ENCODE measurements at places on chromosomes 3 and 15.

DNA sequence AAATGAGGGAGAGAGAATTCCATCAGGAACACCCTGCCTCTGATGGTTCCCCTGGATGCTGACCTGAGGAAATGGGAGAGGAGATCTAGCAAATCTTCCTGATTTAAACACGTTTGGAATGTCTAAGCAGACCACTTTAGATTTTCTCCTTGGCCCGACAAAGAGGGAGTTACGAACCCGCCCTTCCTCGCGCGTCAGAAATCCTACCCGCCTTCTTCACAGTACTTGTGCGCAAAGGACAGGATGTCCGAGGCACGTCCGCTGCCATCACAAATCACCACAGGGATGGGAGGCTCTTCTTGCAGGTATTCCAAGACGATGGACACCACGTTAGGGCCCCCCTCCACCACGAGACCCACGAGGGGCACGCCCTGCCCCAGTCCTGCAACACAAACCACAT, 38.6 kb downstream of the TRPM1 start:
- DNase-seq: no peak

- no peak for DNase-seq
Observed at GRCh38 chr3:46926871-46927717, 49.5 kb downstream of the CCDC12 start.

- DNase-seq: no peak
Observed at GRCh38 chr15:39846108-39846507, 63.5 kb upstream of the FSIP1 start.

DNA sequence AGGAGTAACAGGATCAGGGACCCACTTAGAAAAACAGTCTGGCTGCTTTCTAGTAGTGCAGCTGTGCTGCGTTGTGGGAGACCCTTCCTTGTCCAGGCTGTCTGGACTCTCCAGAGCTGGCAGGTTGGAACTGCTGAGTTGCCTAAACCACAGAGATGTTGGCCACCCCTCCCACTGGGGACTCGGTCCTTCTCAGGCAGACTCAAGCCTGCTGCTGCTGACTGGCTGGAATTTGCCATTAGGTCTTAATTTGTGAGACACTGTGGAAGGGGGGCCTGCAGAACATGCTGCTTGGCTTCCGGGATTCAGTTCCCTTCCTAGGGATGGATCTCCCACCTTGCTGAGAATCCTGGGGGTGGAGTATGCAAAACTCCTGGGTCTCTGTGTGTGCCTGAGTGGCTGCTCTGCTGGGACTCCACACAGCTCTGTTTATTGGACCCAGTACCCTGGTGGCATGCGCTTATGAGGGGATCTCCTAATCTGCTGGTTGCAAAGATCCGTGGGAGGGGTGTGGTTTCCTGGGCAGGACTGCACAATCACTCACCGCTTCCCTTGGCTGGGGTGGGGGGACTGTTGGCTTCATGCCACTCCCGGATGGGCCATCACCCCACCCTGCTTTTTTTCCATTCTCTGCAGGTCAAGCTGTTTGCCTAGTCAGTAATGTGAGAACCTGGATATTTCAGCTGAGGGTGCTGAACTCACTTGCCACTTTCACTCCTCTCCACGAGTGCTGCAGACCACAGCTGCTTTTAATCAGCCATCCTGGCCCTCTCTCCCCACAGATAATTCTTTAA, 150.5 kb downstream of the CFAP20DC start:
- no peak for DNase-seq

- DNase-seq: no peak
Observed at GRCh38 chr15:29917600-29918597, 95.6 kb upstream of the TJP1 start.

DNA sequence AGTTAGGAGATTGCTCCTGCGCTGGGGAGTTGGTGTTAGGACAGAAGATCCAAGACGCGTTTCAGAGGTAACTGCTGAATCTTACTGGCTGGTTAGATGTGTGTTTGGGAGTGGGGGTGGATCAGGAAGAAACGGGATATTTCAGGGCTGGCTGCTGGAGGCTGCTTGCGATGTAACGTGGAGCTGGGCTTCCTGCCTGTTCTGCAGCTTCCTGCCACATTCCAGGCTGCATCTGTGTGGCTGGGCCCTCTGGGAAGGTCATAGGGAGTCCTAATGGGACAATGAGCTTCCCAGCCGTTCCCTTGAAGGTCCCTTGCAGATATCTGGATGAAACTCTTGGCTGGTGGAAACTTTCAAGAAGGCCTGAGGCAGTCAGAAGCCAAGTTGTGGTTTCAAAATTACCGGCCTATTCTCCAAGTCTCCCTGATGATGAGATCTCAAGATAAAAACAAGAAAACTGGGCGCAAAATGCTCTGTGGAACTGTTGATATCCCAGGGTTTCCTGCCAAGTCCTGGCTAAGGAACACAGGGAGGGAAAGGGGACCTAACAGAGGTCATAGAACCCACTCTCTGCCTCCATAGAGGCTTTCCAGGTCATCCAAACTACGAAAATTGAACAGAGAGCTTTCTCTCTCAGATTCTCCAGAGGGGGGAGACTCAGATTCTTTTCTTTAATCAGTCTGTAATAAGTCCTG, 67.0 kb downstream of the NOX5 start:
- no peak for DNase-seq

DNA sequence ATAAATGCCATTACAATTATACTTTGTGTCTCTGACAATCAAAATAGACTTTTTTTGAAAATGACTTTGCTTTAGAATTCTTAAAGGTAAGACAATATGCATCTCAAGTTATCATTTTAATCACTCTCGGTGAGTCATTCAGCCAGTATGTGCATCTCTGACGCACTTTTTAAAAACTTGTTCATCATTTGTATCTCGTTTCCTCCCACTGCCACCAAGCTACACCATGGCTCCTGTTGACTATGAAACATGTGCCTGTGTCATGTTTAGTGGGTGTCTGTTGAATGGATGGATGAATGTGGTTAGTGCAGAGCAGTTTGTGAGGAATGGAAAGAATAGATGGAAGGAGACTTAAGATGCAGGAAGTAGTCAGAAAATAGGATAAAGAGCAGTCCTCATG, 68.6 kb downstream of the ARPP21 start:
- no peak for DNase-seq

DNA sequence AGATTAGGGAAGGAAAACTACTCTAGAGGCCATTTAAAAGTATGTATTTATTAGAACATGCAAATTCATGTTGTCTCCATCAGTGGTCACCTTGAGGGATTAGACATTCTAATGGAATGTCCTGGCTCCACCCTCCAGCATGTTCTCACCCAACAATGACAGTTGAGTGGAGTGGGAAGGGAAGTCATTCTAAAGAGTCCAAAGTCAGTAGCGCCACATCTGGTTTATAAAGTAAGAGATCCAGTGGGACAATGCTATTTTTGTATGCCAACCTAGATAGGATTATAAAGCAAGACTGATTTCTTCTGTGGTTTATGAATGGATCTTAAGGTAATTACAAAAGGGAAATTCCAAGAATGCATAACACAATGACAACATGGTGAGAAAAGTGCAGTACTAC, 33.3 kb downstream of the SLC24A1 start:
- no peak for DNase-seq

Data from cerebellar nuclear complex (tissue), 1 donor.